Right cardiac atrium (tissue), 5 donors: ENCODE measurements at places on chromosomes 5 and 9.

DNA sequence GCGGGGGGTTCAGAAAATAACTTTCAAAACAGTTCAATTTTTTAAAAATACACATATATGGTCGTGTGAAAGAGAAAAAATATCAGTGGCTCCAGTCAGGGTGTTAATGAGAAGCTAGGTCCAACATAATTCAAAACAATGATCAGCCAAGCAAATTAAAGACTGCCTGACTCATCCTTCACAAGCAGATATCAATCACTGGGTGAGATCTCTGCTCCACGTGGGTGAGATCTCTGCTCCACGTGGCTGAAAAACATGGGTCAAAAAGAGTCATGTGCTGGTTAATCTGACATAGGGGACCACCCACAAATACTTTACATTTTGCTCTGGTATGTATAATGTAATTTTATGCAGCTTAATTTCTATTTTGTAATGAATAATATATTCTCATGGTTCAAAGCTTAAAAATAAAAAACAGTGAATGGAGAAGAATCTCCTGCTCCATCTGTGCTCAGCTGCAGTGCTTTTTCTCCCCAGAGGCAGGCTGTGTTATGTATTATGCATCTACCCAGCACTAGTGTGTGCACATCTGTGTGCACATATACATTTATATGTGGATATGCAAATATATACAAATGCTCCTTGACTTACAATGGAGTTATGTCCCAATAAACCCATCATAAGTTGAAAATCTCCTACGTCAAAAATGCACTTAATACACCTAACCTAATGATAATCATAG lies 93.1 kb upstream of the S1PR3 start:
- DNase-seq: no peak

DNA sequence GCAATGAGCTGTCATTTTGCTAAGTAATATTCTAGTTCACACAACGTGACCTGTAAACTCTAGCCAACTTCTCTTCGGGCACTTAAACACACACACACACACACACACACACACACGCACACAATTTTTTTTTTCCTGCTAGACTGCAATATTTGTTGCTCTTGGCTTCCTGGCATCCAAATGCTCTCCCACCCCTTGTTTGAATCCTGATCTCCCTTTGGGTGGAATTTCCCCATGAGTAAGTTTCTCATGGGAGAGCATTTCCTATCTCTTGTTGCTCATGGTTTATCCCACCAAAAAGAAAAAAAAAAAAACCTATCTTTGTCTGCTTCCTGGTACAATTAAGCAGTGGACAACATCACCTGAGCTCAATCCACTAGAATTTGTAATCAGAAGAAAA lies 54.7 kb upstream of the TSLP start:
- DNase-seq: no peak

GRCh38 chr9:33461492-33461891 lies 12.2 kb downstream of the NOL6 start:
- DNase-seq: no peak

- DNase-seq: no peak
Measured at GRCh38 chr5:32138839-32139493, 35.2 kb downstream of the GOLPH3 start.

DNA sequence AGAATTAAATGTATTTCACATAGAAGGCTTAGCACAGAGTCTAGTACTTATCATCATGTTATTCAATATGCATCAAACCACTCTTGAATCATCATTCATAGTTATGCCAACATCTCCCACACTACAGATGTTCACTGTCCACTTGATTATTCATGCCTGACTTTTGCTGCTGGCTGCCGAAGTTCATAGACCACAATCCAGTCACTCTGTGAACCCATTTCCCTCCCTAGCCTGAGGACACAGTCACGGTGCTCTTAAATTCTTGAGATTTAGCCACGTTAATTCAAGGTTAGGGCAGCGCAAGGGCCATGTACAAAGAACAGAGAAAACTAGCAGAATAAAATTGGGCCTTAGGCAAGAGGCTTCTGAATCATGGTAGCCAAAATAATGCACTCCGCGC lies 32.4 kb downstream of the ABCA1 start:
- no peak for DNase-seq

DNA sequence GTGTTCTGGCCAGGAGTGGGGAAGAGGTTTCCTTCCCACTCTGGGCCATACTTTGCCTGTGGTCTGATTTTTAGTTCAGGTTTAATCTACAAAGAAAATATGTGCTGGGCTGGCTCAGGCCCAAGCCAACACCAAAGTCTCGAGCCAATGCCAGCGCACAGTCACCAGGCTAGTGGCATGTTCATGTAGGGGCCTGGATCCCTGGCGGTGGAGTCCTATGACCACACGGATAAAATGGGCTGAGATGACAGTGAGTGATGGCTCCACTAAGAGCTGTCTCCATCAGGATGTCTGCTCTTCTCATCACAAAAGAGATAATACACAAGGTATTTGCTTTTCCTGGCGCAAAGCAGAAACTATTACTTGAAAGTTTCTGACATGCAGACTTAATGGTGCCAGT lies 92.9 kb upstream of the PTPN3 start:
- peak; percentile 57 for DNase-seq

DNA sequence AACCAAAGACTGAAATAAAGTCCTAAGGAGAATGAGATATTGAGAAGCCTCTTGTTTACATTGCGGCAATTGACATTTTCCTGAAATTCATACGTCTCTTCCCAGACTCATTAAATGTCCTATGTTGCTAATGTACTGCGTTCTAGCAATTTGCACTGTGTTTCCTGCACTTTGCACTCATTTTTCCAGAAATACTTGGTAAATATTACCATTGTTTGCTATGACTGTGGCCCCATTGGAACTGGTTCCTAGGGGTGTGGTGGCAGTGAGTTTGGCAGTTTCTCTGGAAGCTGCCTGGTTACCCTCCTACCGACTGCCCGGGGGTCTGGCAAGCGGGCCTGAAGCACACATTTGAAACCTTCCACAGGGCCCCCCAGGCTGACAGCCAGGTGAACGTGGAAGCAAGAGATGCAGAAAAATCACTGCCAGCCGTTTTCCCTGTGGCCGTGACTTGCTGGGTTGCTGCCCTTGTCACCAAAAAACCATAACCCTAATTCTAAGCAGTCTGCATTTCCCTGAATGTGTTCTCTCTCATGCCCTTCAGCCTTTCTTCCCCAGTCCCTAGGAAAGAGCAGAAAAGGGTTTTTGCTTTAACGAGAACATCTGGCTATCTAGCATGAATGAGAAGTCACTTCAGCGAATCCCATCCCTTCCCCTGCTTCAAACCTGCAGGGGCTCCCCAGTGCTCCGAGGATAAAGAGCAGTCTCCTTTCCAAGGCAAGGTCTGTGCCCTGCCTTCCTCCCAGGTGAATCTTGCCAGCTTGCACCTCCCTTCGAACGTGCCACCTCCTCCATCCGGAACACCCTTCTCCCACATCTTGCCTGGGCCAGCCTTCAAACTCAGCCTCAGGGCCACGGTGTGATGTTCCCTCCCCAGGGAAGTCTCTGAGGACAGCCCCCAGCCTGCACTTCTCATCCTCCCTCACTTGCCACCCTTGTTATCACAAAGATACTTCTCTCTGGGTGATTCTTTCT lies 84.2 kb downstream of the AK8 start:
- no peak for DNase-seq

DNA sequence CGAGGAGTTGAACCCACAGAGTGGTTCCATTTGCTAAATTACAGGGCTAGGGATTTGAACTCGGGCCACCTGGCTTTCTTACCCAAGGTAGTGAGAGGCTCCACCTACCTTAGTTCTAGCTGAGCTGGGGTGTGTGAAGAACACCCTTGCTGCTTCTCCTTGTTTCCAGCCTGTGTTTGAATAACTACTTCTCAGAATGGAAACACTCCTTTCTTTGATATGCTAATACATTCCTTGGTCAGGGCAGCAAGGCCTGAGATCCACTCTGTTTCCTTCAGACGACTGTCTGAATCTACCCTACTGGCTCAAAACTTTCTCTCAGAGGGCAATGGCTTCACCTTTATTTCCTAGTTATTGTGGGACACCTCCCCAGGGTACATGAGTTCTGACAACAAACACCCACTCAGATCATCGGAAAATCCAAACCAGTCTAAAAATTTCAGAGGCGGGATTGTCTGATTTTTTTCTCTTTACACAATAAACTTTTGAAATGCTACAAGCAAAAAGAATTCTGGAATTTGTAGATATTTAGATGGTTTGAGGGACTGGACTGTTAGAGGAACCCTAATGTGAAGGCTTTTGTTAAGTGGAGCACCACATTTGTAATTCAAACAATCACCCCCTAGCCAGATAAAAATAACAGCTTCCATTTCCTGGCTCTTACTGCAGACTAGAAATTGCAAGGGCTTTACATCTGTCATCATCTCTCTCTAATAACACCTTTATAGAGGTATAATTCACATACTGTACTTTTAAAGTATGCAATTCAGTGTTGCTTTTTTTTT lies 4.0 kb upstream of the ATP6V1G1 start:
- DNase-seq: no peak

DNA sequence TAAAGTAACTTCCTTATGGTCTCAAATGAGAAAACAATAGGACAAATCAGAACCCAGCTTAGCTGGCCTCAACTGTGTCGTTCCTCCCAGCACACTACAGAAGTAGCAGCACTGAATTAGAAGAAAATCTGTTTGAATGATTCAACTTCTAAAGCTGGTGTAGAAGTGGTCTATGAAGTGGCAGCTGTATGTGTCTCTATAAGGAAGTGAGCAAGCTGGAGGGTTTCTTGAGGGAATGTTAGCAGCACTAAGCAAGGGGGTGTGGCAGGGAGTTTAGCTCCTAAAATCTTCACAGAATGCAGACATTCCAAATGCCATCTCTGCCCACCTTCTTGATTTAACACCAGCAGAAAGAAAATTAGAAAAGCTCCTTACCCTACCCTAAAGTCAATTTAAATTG lies 4.1 kb downstream of the KLF9 start:
- DNase-seq: no peak

DNA sequence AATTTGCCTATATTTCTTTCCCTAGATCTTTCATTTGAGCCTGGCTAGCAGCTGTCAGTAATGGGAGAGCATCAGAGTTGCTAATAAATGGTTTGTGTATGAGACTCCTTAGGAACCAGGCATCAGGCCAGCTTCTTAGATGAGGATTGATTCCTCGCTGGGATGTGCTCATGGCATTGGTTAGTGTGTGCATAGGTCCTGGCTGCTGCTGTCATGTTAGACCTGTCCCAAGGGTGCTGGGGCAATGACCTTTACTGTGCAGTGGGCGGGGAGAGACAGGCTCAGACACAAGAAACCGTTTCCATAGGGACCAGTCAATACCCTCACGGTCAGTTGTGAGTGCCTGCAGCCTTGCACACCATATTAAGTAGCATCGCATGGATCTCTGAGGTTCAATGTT lies 112.3 kb upstream of the NR3C1 start:
- DNase-seq: peak; percentile 31

GRCh38 chr5:153237671-153238332 lies 252.7 kb upstream of the GRIA1 start:
- no peak for DNase-seq

- DNase-seq: no peak
Measured at GRCh38 chr9:82680179-82680935, 382.6 kb downstream of the RASEF start.

DNA sequence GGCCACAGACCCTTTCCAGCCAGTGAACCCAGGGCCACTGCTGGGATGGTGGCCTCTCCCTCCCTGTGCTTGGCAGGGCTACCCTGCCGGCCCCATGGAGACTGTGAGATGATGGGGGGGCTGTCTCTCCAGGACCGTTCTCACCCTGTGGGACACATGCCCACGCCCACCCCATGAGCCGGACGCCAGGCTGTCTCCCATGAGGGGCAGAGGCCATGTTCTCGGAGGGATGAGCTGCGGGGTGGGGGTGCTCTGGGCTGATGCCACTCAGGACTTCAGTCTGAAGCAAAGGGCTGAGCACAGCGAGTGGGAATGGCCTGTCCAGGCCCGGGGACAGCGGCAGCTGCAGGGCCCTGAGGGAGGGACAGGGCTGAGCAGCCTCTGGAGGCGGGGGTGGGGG lies 88.9 kb downstream of the KCNT1 start:
- DNase-seq: no peak

DNA sequence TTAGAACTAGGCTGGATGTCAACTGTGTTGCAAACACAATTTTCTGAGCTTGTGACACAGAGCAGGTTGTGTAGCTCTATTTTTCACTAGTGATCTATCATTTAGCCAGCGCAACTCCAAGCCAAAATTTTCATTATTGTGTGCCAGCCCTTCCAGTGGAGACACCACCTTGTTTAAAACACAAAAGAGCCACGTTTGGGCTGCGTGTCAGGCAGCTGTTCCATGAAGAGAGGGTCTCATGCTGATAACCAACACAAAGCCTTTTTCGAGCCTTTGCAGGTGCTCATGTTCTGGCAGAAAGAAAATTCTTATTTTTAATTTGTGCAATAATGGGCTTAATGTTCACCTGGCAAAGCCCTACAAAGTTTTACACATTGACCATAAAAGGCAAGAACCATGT lies 237.6 kb upstream of the RGMB start:
- DNase-seq: no peak

- peak; percentile 44 for DNase-seq
Measured at GRCh38 chr9:14315875-14316601, 2.1 kb upstream of the NFIB start.

DNA sequence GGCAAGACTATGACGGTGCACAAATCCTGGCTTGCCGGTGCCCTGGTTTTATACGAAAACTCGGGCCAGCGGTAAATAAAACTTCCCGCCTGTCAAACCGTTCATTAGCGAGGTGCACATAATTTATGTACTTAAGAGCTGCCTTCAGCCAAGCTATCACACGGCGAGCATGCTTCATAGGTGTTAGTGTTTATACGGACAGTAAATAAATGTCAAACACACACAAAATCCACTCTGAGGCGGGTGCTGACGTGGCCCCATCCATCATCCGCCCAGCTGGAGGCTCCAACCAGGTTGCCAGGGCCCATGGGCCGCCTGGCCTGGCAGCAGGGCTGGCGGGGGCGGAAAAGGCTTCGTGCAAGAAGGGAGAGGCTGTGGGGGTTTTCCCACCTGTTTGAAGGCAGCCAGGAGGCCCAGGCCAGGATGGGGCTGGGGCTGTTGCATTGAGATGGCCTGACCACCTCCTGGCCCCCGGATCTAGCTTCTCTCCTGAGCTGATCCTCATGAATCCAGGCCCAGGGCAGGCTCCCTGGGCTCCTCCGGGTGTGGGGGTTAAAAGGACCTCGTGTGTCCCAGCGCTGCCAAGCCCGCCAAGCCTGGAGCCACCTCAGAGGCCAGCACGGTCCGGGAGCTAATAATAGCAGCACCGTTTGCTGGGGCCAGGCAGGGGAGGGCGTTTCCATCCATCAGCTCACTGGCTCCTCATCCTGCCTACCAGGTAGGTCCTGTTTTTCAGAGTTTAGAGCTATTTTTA lies 43.2 kb downstream of the BARX1 start:
- DNase-seq: peak; percentile 66

DNA sequence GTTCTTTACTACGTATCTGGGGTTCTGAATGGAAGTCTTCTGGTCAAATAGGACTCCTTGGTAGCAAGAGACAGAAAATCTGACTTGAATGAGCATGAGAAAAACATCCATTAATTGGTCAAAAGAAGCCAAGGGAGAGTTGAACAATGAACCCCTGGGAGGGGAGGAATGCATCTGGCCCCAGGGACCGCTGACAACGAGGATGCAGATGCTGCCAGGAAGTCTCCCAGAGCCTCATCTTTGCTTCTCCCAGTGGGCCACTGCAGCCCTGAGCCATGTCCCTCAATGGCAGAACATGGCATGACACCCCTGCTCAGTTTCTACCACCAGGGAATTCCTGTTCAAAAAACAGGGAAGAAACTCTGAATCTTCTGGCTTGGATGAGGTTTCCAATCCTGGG lies 50.5 kb upstream of the ICE1 start:
- DNase-seq: no peak

GRCh38 chr5:156254196-156254595 lies 72.8 kb upstream of the SGCD start:
- DNase-seq: no peak
